ENCODE measurements at places on chromosomes 12 and 14.

- peaks cover 5% of the 10 kb centered on the region for H3K36me3 ChIP-seq
- no peak overlapping the region for H3K4me3 ChIP-seq
- H3K27me3 ChIP-seq = no peaks in the 10 kb centered on the region
- no peak for DNase-seq
Measured at GRCh38 chr14:31300296-31300695, 92.7 kb upstream of the HECTD1 start.

- peaks cover 2% of the 10 kb centered on the region for H3K27me3 ChIP-seq
- no peak overlapping the region for H3K4me3 ChIP-seq
- peaks cover 17% of the 10 kb centered on the region for H3K4me1 ChIP-seq
- no peaks in the 10 kb centered on the region for H3K36me3 ChIP-seq
Measured at GRCh38 chr12:11624116-11624515, 25.4 kb upstream of the ETV6 start.

DNA sequence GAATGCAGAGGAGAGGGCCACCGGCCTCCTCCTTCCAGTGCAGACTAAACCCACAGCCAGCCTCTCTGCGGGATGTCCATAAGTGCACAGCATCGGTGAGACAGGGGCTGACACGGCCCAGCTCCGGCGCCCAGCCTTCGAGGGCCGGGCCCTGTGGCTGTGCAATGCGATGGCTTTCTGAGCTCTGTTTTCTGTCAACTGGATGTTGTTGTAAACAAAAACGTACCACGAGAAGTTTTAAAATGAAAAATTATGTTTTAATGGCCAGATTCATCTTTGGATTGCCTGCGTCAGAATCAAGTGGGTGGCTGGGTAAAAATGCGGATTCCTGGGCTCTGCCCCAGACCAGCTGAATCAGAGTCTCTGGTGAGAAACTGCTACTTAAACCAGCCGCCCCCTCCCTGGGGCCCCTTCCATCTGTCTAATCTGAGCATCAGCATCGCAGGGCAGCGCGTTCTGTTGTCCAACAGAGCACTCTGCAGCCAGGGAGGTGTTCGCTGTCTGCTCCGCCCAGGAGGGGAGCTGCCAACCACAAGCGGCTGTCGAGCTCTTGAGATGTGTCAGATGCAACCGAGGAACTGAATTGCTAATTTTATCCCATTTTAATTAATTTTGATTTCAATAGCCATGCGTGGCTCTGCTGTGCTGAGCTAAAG is 133.4 kb downstream of the RFLNA start:
- no peak for DNase-seq
- no peak overlapping the region for H3K4me3 ChIP-seq
- H3K27ac ChIP-seq = no peak overlapping the region
- H3K4me1 ChIP-seq = no peaks in the 10 kb centered on the region

GRCh38 chr14:35808076-35808637 is 938 bp downstream of the RALGAPA1 start:
- H3K27ac ChIP-seq = peak overlapping the region; percentile 97
- H3K36me3 ChIP-seq = peaks cover 5% of the 10 kb centered on the region
- peak overlapping the region; percentile 100 for H3K4me3 ChIP-seq

- H3K4me1 ChIP-seq = peaks cover 80% of the 10 kb centered on the region
- peak overlapping the region; percentile 87 for H3K27ac ChIP-seq
- no peaks in the 10 kb centered on the region for H3K27me3 ChIP-seq
Measured at GRCh38 chr14:72476657-72477499, 417.0 kb downstream of the DPF3 start.

DNA sequence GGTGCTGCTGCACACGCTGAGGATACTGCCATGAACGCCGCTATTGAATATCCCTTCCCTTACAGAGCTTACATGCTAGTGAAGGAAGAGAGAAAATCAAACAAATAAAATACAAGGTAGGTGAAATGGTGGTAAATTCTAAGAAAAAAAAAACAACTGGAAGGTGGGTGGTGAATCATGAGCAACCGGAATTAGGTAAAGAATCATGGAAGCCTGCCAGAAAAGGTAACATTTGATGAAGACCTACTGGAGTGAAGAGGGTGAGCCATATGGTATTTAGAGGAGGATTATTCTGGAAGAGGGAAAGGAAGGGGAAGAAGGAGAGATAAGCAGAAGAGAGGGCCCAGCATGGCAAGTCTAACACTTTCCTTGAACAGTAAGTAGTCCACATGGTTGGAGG is 76.1 kb downstream of the LRIG3 start:
- H3K27ac ChIP-seq = no peak overlapping the region
- no peaks in the 10 kb centered on the region for H3K36me3 ChIP-seq
- H3K4me3 ChIP-seq = no peak overlapping the region
- no peak for DNase-seq
- no peaks in the 10 kb centered on the region for H3K27me3 ChIP-seq
- H3K4me1 ChIP-seq = no peaks in the 10 kb centered on the region

GRCh38 chr14:77007183-77007974 is 21.1 kb downstream of the IRF2BPL start:
- peaks cover 11% of the 10 kb centered on the region for H3K4me1 ChIP-seq
- H3K27me3 ChIP-seq = peaks cover 3% of the 10 kb centered on the region
- H3K4me3 ChIP-seq = no peak overlapping the region
- no peak overlapping the region for H3K27ac ChIP-seq
- no peaks in the 10 kb centered on the region for H3K36me3 ChIP-seq
- DNase-seq = no peak

GRCh38 chr12:50326590-50327284 is 43.4 kb upstream of the LIMA1 start:
- H3K27me3 ChIP-seq = peaks cover 2% of the 10 kb centered on the region
- H3K36me3 ChIP-seq = no peaks in the 10 kb centered on the region
- H3K4me3 ChIP-seq = no peak overlapping the region
- DNase-seq = no peak
- H3K27ac ChIP-seq = no peak overlapping the region

- H3K36me3 ChIP-seq = peaks cover 4% of the 10 kb centered on the region
- no peak overlapping the region for H3K4me3 ChIP-seq
- H3K4me1 ChIP-seq = no peaks in the 10 kb centered on the region
Measured at GRCh38 chr12:106341086-106341877, 16.3 kb upstream of the POLR3B start.

- peaks cover 31% of the 10 kb centered on the region for H3K4me1 ChIP-seq
- no peaks in the 10 kb centered on the region for H3K27me3 ChIP-seq
- H3K36me3 ChIP-seq = no peaks in the 10 kb centered on the region
- H3K4me3 ChIP-seq = peak overlapping the region; percentile 49
- no peak for DNase-seq
Measured at GRCh38 chr12:22408610-22409376, 74.3 kb upstream of the ST8SIA1 start.

DNA sequence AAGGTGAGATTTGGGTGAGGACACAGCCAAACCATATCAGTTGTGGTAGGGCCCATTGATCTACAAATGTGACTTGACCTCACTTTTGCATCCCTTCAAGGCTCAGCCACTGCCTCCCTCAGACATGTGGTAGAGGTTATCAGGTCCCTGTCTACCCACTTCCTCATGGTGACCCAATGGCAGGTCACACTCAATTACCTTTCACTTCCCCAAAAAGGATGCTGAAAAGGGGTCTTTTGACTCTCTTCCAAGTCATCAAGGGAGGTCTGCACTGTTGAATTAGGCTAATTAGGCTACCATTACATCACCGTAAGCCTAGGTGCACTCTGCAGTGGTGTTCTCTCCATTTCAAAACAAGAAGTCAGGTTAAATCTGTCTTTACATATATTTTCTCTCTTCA is 22.6 kb upstream of the DRAM1 start:
- no peak overlapping the region for H3K27ac ChIP-seq
- peaks cover 28% of the 10 kb centered on the region for H3K4me1 ChIP-seq
- no peaks in the 10 kb centered on the region for H3K27me3 ChIP-seq
- no peak overlapping the region for H3K4me3 ChIP-seq

- no peak for DNase-seq
- H3K36me3 ChIP-seq = no peaks in the 10 kb centered on the region
- peaks cover 3% of the 10 kb centered on the region for H3K27me3 ChIP-seq
- H3K27ac ChIP-seq = no peak overlapping the region
- H3K4me1 ChIP-seq = no peaks in the 10 kb centered on the region
Measured at GRCh38 chr12:81610955-81611889, 147.9 kb downstream of the PPFIA2 start.

GRCh38 chr12:76542908-76543307 is 16.7 kb downstream of the OSBPL8 start:
- H3K27ac ChIP-seq = no peak overlapping the region
- no peaks in the 10 kb centered on the region for H3K27me3 ChIP-seq
- H3K4me3 ChIP-seq = no peak overlapping the region
- peaks cover 39% of the 10 kb centered on the region for H3K4me1 ChIP-seq
- H3K36me3 ChIP-seq = peaks cover 4% of the 10 kb centered on the region
- DNase-seq = no peak

DNA sequence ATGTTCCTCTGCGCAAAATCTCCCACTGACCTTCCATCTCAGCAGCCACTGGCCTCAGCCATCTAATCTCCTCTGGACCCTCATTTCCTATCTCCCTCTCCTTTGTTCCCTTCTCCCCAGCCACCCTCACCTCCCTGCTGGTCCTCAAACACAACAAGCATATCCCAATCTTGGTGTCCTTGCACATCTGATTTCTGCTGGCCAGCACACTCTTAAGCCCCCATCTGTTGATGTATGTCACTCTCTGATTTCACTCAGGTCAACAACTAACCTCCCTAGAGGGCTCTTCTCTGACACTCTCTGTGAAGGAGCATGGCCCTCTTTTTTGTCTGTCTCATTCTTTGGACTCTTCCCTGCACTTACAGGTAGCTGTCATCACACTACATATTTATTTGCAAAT is 25.6 kb downstream of the PPM1H start:
- H3K27ac ChIP-seq = no peak overlapping the region
- H3K4me3 ChIP-seq = no peak overlapping the region
- peaks cover 10% of the 10 kb centered on the region for H3K27me3 ChIP-seq
- no peaks in the 10 kb centered on the region for H3K4me1 ChIP-seq

DNA sequence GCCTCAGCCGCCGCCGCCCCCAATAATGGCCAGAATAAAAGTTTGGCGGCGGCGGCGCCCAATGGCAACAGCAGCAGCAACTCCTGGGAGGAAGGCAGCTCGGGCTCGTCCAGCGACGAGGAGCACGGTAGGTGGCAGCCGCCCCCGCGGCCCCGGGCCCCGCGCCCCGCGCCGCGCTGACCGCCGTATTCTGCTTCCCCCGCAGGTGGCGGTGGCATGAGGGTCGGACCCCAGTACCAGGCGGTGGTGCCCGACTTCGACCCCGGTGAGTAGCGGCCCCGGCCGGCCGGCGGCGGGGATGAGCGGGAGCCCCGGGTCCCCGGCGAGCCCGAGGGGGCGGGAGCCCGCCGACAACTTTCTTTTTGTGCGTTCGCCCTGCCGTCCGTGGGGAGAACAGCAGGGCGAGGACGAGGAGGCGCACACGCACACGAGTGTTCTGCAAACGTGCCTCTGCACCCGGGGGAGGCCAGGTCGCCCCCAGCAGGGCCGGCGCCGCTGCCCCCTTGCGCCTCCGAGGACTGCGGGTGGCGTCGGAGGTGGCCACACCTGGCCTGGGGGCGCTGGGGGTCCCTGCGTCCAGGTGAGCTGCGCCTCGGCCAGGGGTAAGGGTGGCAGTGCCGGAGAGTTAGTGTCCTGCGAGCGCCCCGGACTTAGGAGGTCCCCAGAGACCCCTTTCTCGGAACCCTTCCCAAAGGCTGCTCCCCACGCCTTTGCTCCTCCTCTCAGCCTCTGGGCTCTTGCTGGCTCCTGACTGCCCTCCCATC is 794 bp downstream of the RCOR1 start:
- peak overlapping the region; percentile 84 for H3K27ac ChIP-seq
- no peaks in the 10 kb centered on the region for H3K27me3 ChIP-seq
- H3K4me3 ChIP-seq = peak overlapping the region; percentile 85
- H3K4me1 ChIP-seq = peaks cover 18% of the 10 kb centered on the region

DNA sequence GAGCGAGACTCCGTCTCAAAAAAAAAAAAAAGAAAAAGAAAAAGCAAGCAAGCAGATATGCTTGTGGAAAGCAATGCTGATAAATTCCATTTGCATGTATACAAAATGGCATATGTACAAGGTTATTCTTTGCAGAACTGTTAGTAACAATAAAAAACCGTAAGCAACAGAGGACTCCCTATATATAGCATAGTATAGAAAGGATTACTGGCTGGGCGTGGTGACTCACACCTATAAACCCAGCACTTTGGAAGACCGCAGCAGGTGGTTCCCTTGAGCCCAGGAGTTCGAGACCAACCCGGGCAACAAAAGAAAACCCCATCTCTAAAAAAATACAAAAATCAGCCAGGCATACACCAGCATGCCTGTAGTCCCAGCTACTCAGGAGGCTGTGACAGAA is 13.5 kb downstream of the GCN1 start:
- no peak overlapping the region for H3K27ac ChIP-seq
- H3K4me3 ChIP-seq = no peak overlapping the region
- H3K27me3 ChIP-seq = no peaks in the 10 kb centered on the region
- H3K4me1 ChIP-seq = peaks cover 7% of the 10 kb centered on the region

DNA sequence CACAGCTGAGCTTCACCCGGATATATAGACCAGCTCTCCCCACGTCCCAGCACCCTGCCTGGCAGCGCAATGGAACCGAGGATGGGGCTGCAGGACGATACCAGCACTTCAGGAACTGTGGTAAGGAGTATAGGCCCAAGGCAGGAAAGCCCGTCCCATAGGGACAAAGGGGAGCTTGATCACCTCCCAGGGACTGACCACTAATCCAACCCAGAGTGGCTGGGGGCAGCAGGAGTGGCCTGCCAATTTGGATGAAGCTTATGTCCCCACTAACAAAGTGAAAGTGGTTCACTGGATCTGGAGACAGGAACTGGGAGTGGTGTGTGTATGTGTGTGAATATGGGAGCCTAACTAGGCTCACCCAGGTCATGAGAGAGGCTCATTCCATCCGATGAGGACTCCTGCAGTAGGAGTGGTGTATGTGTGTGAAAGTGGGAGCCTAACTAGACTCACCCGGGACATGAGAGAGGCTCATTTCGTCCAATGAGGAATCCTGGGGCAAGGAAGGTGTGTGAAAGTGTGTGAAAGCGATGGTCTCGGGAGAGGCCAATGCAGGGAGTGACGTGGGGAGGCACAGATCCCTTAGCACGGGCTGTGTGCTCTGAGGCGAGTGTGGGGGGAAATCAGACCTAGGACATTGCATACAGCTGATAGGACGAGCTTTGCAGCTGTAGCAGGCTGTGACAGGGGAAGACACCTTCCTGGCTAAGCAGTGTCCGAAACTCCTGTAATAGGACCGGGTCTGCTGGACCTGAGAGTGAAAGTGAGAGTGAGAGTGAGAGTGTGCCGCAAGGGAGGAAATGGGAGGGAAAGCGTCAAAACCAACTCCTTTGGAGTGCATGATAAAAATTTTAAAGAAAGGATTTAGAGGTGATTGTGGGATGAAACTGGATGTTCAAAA is 25.7 kb downstream of the KLRK1 start:
- no peak overlapping the region for H3K4me3 ChIP-seq
- no peaks in the 10 kb centered on the region for H3K4me1 ChIP-seq

DNA sequence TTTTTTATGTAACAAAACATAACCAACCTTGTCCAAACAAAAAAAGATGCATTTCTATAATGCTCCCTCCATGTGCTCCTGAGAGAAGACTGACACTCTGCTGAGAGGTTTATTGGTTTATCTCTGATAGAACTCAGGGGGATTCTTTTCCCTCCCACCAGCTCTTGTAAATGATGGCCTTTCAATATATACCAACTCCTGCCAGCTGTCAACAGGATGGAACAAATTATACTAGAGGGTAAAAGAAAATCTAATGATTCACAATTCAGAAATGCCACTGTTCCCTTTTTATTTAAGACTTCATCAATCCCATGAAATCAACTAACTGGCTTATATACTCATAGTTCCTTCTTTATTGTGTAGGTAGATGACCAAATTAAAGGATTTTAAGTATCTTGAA is 25.4 kb downstream of the PSMC1 start:
- H3K4me1 ChIP-seq = peaks cover 2% of the 10 kb centered on the region
- H3K36me3 ChIP-seq = peaks cover 13% of the 10 kb centered on the region
- H3K27me3 ChIP-seq = no peaks in the 10 kb centered on the region
- no peak overlapping the region for H3K27ac ChIP-seq

GRCh38 chr14:53151523-53152183 is 1.5 kb downstream of the DDHD1 start:
- H3K4me3 ChIP-seq = peak overlapping the region; percentile 100
- H3K27me3 ChIP-seq = peaks cover 2% of the 10 kb centered on the region
- peak overlapping the region; percentile 96 for H3K27ac ChIP-seq
- H3K4me1 ChIP-seq = peaks cover 68% of the 10 kb centered on the region
- DNase-seq = no peak
